Stimulated activated CD4-positive, alpha-beta T cell treated with anti-CD3 and anti-CD28 coated beads, Interleukin-15, amount 100 ng/mL, for 48 hours (primary cell): ENCODE measurements at places on chromosomes 5 and 9.

- no peak for DNase-seq
These were observed 47.6 kb upstream of the RETREG1 start for GRCh38 chr5:16664368-16664767.

DNA sequence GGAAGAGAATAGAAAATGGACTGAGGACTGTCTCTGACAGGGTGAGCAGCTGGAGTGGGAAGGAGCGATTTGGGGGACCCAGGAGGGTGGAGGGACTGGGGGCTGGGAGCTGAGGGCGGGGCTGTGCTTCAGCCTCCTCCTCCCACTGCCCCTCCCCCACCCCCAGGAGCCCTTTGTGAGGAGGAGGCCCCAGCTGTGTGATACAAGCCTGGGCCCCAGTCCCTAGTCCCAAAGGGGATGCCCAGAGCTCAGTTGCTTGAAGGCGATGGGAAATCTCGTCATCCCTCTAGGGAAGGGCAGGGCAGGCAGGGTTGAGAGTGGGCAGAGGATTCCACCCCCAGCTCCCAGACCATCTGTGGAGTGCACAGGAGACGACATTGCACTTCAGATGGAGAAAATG lies at the start of gene SPATA31E1:
SPATA31E1 (plus strand) TSS at position 251 of the 400 bp plus-strand sequence; CDS start at position 266, 15 bp downstream.
- DNase-seq: no peak

GRCh38 chr9:105198865-105199264 lies 45.6 kb upstream of the SLC44A1 start:
- DNase-seq: no peak

GRCh38 chr5:115377468-115378217 lies 81.2 kb upstream of the CCDC112 start:
- no peak for DNase-seq

DNA sequence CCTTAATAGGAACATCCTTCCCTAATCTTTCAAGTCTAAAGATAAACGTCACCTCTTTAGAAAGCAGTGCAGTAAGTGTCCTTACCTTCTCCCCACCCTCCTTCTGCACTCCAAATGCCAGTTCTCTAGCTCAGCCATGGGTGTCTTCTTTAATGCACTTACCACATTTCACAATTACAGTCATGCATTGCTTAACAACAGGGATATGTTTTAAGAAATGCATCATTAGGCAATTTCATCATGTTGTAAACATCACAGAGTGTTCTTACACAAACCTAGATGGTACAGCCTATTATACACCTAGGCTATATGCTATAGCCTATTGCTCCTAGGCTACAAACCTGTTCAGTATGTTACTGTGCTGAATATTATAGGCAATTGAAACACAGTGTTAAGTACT lies 91.2 kb downstream of the RFX3 start:
- no peak for DNase-seq

- no peak for DNase-seq
These were observed 459.3 kb upstream of the MEF2C start for GRCh38 chr5:89342106-89342876.

DNA sequence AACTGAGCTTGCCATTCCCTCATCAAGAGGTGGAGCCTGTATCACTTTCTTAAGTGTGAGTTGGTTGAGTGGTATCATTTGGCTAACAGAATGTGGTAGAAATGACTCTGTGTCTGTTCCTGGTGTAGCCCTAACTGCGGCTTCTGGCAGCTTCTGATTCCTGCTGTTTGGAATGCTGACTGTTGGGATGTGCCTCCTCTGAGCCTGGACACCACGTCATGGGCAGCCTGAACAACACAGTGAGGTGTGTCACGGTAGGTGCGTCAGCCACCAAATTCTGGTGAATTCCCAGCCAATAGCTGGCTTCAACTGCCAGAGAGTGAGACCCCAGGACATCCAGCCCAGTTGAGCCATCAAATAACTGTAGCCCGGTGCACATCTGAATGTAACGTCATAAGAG lies 6.1 kb upstream of the C9orf152 start:
- no peak for DNase-seq

GRCh38 chr9:115524453-115525059 lies 406.6 kb upstream of the TNC start:
- no peak for DNase-seq

DNA sequence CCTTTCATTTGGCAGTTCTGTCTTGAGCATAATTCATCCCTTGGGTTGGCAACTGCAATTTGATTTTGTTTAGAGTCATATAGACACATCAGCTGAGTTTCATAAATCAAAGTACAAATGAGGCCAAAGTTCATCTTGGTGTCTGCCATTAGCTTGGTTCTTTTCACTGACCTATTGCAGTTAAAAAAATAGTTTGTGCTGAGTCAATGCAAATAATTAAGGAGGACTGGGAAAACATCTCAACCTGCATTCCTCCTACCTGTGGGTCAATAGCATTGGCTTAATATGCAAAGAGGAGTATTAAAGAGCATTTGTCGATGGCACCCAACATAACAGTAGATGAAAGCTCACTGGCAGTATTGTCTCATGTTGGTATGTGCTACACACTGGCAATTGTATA lies 1.6 kb downstream of the PKD2L2 start:
- no peak for DNase-seq

DNA sequence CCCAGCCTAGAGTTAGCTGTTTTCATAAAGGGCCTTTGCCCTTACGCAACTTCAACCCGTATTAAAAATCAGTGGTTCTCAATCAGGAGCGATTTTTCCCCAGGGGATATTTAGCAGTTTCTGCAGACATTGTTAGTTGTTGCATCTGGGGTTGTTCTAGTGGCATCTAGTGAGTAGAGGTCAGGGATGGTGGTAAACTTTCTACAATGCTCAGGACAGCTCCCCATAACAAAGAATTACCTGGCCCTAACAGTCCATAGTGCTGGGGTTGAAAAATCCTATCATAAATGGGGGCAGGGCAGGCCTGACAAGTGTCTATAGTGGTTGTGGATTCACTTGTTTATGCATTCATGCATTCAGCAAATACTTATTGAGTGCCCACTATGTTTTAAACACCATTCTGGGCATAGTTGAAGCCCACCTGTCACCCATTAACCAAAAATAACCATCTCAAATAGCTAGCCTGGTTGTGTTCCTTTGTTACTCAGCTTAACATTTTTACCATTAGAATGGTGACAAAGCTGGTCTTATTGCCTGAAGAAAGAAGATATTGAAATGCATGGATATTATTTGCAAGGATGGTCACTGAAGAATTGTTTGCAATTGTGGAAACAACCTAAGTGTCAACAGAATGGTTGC lies 15.9 kb upstream of the FGF1 start:
- DNase-seq: no peak

DNA sequence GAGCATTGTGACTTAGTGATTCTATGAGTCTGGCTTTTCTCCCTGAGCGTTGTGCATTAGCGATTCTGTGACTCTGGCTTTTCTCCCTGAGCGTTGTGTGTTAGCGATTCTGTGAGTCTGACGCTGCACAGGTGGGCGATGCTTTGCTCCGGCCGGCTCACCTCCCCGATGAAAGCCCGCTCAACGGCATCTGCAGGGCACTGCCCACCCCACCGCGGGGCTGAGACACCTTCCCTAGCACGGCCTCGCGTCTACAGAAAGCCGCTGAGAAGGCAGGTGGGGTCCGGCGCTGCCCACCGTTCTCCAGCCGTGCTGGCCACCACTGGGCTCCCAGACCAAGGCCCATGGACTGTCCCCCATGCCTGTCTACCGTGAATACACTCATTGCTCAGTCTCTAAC lies 12.8 kb upstream of the SLC9A3 start:
- DNase-seq: no peak

GRCh38 chr9:128504485-128505413 lies at the start of gene GLE1:
Gene GLE1 (plus strand): TSS chr9:128504719. CDS start chr9:128504806, 87 bp downstream.
- peak; percentile 95 for DNase-seq

DNA sequence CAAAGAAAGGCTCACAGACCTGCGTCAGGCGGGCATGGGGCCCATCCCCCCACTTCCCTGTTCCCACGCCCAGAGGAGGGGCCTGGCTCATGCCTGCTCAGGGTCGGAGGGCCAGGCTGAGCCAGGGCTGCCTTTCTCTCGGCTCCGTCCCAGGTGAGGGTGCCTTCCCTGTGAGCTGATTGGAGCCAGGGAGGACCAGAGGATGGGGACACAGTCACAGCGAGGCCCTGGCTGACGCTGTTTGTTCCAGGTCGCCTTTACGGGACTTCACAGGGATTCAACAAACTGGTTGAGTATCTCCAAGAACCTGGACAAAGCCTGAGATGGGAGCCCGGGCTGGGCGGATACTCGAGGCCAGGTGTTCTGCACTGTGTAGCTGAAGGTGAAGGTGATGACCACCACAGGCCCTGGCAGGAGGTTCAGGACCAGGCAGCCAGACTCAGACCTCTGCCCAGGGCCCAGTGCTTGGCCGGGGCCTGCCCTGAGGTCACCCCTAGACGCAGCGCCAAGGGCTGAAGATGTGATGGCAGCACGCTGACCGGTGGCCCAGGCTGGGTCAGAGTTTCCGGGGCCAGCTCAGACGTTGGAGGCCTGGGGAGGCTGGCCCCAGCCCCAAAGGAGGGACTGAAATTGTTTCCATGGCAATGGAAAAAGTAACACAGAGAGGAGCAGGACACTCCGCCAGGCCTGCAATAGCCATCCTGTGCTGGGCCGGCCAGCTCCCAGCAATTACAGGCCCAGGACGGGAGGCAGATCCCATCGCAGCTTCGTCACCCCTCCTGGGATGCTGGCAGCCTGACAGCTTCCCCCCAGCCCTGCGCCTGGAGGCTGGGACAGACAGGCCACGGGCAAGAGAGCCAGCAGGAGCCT lies 65.3 kb upstream of the ADAMTS2 start:
- DNase-seq: no peak

- DNase-seq: no peak
These were observed 113.5 kb upstream of the SPOCK1 start for GRCh38 chr5:137612576-137612975.

- no peak for DNase-seq
These were observed 7.2 kb downstream of the C9orf72 start for GRCh38 chr9:27566118-27566517.

GRCh38 chr9:118148990-118149389 lies 444.8 kb downstream of the TLR4 start:
- no peak for DNase-seq

DNA sequence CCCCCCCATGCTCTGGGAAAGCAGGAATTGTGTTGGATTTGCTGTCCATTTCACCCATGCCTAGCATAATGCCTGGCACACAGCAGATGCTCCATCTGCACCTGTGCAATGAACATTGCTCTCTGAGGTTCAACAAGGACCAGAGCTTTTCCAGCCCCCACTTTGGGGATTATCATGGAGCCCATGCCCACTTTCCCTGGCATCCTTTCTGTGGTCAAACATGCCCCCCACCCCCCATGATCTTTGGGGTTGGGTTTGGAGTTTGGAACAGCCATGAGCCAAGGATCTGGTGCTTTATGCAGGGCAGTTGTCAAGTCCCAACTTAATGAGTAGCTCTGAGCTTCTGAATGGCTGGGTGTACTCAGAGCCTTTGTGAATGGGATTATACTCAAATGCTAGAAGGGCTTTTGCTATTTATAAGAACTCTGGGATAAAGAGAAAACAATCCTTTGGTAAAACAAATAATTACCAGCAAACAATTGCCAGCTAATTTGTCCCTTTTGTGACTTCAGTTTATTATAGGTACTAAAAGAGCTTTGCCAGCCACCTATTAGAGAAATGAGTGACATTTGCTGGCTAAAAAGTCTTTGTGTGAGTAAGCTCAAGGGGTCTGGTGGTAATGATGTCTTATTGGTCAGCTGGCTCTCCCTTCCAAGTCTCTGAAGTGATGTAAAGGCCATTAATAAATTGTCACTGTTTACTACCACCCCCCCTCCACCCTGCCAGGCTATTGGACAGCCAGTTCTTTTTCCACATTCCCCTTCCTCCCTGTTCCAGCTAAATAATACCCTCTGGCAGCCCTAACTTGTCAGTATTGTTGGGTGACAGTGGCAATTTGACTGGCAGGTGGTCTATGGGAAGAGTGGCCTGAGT lies 182.3 kb downstream of the MACROH2A1 start:
- no peak for DNase-seq

DNA sequence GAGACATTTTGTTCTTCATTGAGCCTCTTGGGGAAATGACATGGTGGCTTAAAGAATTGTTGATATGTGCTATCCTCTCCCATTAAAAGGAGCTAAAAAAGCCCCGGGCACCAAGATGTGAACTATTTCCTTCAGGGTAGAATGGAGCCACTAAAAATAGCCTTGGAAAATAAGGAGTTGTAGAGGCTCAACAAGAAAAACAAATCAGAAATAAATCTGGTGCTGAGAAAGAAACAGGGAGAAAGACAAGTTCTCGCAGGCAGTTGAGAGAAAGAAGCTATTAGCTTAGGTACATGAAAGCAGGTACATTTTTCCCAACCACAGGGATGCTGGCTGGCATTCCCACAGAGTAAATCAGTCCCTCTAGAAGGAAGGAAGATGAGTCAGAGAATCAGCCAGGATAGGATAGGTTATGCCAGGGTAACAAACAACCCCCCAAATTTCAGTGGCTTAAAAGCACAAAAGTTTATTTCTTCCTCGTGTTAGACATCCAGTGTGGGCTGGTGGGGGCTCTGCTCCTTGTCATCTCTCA lies 134.6 kb upstream of the ADRA1B start:
- DNase-seq: no peak

DNA sequence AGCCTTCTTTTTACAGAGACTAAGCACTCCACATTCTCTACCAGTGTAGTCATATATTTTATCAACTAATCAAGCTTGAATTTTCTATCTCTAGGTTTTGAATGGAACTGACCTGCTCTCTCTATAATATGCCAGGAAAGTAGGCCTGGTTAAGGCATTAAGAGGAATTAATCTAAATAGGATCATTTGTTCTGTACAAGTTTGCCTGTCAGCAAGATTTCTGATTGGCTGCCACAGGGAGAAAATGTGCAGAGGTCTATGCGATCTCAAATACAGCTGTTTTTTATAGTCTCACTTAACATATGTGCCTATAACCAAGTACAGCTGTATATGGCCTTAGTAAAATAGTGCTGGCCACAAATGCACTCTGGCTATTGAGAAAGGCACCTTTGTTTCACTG lies 418.8 kb downstream of the KDM4C start:
- no peak for DNase-seq

- no peak for DNase-seq
These were observed 237.8 kb upstream of the GAS1 start for GRCh38 chr9:87184956-87185642.

DNA sequence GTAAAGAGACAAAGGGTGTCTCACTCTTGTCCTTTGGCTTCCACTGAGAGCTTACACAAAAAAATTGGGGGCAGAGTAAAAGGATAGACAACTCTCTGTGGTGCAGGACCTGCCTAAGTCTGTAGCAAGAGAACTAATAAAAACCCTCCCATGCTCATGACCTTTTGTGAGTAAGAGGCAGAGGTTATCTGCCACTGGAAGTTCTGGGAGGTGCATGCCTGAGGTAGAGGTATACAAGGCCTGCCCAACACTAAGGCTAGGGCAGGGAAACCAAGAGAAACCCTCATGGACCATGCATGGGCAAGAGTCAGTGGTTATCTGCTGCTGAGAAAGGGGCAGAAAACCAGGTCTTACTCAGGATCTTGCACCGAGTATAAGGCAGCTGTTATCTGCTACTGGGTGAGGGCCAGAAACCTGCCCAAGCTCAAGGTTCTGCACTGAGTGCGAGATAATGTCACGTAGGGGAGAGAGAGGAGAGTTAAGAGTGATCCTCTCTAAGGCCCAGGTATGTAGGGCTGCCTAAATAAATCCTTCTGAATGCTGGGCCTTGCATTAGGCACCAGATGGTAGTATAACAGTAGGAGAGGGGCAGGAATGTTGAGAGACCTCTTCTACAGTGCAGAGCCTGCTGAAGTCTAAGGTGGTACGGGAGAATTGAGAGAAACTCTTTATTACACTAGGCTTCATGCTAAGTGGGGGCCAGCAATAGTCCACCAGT lies 143.4 kb downstream of the MACROH2A1 start:
- DNase-seq: no peak
